ENCODE measurements at places on chromosomes 11 and 22. TPM values are rescaled to one million over a fixed set of nuclear protein-coding genes. Genes with fewer than 3 reads are reported as not detected.

The RBM4B gene
- total RNA-seq: 43.2 TPM

GRCh38 chr11:112175599-112175952, 264 bp downstream of the BCO2 start:
- DNase-seq: no peak

The ST3GAL4 gene
- 6.6 TPM for total RNA-seq

DNA sequence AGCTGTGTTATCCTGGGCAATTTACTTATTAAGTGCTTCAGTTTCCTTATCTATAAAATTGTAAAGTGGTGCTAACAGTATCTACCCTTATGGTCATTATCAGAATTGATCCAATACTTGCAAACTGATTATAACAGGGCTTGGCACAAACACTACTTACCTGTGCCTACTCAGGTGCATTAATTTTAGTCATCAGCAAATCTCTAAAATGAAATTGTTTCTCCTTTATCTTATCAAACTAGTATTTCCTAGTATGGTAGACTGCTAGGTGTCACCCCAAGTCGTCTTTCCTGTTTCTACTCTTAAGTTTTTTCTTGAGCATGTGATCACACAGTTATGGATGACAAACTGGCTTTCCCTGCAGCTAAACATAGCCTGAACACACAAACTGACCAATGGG, 4.3 kb upstream of the SLC25A17 start:
- no peak for DNase-seq

The DEFB131B gene
- total RNA-seq: not detected

DNA sequence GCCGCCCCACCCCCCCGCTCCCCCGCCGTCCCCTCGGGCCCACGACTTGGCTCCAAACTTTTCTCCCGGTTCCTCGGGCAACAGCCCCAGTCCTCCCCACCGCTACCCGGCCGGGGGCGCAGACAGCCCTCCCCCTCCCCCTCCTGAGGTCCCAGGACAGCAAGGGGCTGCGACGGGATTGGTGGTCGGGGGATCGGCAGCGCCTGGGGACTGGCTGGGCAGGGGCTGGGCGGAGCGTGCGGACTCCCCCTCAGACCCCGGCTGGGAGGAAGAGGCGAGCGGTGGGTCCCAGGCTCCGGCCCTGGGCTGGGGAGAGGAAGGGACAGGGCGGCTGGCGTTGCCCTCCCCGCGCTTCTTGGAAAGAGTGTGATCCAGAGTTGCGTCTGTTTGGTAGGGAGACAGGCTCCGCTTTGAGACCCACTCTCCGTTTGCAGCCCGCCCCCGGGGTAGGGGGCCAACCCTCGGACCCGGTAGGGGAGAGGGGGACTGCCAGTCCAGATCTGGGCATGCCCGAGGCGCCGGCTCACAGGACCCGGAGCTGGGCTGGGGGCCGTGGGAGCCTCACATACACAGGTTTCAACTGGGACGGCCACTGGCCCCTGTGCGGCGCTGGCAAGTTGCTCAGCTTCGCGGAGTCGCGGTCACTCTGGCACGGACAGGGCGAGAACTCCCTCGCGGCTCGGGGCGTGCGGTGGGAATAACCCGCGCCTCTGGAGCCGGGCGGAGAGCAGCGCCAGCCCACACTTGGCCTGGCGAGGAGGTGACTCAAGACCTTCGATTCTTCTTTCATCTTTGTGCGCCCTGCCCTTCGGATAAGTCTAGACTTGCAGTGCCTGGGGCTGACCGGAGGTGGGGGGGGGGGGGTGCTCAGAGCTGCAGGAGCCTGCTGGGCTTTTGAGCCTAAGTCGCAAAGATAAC, 999 bp downstream of the TSKU start:
- DNase-seq: no peak

The APOBEC3G gene
- total RNA-seq: 6.5 TPM

DNA sequence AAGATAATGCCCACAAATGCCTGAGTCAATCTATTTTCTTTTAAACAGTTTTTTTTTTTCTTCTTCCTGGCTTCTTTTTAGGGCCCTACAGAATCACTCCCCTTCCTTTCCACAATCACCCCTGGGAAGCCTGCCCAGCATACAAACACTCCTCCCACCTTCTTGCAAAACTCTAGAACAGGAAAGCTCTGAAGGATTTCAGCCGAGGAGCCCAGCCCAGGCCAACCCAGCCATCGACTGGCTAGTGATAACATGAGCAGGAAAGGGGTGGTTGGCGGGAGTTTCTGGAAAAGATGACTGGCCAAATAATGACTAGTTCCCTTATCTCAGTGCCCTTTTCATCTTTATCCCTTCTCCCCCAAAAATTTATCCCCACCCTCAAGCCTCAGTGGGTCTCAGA, 68.2 kb downstream of the USP35 start:
- no peak for DNase-seq

The STK33 gene
- 17.0 TPM for total RNA-seq

The TMEM41B gene
- 88.6 TPM for total RNA-seq

- DNase-seq: no peak
Observed at GRCh38 chr11:69686452-69686851, 11.3 kb upstream of the LTO1 start.

DNA sequence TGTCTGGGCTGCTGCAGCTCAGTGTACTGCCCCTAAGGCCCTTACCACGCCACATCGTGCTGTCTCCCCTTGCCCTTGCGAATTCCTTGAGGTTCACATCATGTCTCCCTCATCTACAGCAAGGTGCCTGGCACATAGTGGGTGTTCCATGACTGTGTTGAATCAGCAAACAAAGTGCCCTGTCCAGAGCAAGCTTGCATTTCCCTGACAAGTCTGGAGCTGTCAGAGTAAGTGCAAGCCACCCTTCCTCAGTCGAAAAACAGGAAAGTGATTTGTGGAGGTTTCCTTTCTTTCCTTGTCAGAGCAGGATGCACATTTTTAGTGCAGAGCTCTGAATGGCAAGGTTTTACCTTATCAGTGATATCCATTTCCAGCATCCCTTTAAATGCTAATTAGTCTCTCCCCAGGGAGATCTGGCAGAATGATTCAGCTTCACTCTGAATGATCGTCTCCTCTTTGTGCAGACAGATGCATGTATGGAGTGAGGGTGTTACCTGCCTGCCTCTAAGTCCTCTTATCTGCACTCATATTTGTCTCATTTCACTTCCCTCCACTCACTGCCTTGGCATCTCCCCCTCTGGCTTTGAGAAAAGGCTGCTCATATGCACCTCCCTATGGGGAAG, 331.2 kb downstream of the TMEM135 start:
- no peak for DNase-seq

GRCh38 chr22:42974223-42974622, 40.7 kb downstream of the PACSIN2 start:
- no peak for DNase-seq

The CRYBB2 gene
- total RNA-seq: not detected

DNA sequence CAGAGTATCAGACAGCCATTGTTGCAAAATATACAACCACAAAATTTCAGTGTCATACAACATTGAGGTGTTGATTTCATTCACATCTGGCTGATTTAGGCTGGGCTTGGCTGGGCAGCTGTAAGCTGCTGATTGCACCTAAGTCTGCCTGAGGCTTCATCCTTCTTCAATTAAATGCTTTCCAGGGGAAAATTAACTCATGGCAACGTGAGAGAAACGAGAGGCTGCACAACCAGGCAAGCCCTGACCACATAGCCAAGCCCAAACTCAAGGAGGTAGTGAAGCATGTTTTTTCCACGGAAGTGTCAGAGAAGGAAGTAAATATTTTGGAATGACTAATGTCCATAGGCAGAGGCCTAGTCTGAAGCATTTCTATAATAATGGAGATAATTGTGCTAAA, 273.8 kb upstream of the ZC3H12C start:
- DNase-seq: no peak

DNA sequence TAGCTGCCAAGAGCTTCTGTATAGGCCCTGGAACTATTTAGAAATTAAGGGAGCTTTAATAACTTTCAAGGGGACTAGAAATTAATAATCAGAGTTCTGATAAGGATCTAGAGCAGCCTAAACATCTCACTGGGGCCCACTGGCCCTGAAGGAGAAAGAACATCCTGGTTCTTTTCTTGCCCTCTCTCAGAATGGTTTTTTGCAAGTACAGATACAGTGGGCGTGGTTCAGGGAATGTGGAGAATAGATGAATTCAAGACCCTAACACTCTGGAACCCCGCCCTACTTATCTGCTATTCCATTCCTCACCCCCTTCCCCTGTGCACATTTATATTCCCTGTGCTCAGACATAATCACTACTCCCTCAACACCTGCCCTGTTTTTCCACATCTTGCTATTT, 90.2 kb downstream of the PARVA start:
- no peak for DNase-seq

The EML3 gene
- 22.0 TPM for total RNA-seq

DNA sequence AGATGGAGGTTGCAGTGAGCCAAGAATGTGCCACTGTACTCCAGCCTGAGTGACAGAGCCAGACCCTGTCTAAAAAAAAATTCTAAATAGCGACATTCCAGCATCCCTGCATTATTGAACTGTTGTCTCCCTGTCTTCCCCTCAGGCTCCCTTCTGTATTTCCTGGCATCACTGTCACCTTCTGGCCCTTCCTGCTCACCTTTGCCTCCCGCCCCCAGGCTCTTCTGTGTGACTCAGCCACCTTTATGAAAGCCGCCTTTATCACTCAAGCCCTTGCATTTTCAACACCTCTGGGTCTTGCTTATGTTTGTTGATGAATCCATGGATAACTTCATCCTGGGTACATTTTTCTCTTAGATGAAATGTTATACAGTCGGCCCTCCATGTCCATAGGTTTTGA, 21.1 kb downstream of the UBASH3B start:
- no peak for DNase-seq

DNA sequence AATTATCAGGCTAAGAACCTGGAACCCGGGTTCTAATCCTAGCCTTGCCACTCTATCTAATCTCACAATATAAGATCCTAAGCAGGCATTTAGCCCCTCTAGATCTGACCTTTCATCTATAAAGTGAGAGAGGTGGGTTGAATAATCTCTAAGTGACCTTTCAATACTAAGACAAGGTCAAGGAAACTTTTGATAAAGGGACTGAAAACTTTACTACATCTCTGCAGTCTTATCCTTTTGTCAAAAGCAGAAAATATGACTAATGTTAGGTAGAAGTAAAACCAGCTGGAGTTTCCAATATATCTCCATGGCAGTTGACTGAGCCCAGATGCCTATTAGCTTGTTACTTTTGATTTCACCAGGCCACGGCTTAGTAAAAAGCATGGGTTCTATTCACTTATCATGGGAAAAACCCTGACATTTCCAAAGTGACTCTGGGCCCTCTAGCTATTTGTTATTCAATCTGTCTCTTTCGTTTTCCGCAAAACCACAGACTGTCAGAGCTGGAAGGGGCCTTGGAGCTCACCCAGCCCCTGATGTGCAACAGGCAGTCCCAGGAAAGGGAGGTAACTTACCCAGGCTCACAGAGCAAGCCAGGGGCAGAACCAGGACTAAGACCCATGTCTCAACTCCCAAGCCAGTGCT, 75.8 kb downstream of the RAB30 start:
- no peak for DNase-seq

Measured in Karpas-422 (cell line).